HTR-8/SVneo (cell line): ENCODE measurements at places on chromosomes 6 and 20.

- DNase-seq, result no peak
Observed at GRCh38 chr20:4999788-5000187, 1.5 kb downstream of the SLC23A2 start.

GRCh38 chr6:105667056-105667455 lies 264.2 kb upstream of the PREP start:
- DNase-seq, result no peak

GRCh38 chr6:137931849-137932465 lies 64.9 kb downstream of the TNFAIP3 start:
- no peak for DNase-seq

DNA sequence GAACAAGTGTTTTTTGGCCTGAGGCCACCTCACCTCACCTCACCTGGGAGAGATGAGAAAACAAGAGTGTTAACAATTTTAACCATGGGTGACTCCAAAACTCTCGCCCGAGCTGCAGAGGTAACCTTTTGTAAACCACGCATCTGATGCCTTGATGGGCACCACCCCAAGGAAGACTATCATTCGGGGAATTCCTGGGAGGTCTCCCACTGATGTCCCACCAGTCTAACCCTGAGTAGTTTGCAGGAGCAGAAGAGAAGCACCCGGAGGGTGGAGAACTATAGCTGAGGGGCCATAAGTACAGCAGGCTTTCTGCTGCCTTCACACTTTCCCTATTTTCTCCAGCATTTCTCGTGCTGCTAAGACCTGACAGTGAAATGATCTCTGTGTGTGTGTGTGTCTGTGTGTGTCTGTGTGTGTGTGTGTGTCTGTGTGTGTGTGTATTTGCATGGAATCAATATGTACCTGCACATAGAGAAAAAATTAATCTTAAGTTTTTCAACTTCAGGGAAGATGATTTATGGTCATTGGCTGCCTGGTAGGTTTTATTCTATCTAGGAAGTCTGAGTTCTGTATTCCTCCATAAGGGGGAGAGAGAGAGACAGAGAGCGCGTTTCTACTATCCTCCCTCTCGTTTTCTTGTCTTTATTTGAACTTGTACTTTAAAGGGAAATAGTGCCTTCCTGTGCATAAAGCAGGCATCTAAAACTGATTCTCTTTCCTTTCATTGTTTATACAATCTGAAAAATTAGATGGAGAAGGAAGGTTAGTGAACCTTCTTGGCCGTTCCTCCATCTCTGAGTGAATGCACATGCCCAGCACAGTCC lies 75.8 kb downstream of the CAP2 start:
- DNase-seq, result no peak

GRCh38 chr6:160388922-160389321 lies 40.7 kb downstream of the SLC22A3 start:
- no peak for DNase-seq

DNA sequence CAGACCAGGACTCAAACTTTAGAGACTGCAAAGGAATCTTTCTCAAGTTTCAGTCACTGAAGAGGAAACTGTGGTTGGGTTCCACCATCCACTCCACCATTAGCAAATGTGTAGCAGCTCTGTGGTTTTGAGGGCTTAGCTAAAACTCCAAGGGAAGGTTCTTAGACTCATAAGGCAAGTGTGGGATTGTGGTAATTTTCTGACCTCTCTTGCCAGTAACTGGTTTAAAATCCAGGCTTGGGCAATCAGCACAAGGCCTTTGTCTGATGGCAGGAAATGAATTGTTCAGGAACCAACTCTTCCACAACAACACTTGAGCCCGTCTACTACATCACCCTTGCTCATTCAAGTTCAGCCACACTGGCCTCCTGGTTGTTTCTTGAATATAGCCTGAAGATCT lies 68.6 kb upstream of the FBXL4 start:
- DNase-seq, result no peak

- peak; percentile 89 for DNase-seq
Observed at GRCh38 chr20:63544958-63545516, 2.5 kb downstream of the SRMS start.

DNA sequence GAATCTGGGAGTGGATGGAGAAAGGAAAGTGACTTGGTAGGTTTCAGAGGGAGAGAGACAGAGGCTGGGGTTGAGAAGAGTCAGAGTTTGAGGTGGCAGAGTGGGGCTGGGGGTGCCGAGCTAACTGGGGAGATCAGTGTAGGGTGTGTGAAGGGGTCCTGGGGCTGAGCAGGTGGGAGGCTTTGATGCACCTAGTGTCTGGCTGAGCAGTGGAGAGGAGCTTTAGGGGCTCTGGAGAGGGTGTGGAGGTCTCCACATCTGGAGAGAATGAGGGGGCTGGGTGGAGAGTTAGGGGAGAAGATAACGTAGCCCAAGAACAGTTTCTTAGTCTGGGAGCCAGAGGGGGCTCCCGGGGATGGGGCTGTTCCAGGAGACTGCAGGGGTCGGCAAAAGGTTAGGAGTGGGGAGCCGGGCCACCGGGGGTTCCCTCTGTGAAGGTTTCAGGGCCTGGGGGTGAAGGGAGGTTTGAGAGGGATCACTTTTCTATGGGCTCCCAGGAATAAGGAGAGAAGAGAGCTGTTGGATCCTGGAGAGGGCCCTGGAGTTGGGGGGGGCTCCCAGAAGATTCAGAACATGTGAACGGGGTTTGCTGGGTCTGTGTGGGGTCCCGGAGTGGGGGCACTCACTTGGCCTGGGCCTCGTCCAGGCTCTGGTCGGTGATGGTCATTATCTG lies 797 bp downstream of the PBX2 start:
- no peak for DNase-seq

DNA sequence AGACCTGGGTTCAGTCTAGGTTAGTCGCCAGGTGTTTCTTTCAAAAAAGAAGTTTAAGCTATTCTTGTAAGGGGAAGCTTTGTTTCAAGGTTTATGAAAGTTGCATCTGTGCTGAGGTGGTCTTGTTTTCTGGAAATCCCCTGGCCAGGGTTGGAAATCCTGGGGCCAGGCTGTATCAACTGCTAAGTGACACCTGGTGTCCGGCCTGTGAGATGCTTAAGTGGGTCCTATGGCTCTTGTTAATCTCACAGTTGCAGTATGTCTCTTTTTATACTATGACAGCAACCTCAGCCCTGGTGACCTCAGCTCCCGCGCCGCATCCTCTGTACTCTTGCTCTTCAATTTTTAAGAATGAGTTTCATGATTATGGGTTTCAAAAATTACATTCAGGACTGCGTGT lies 72.0 kb downstream of the CHMP4B start:
- no peak for DNase-seq

- DNase-seq, result peak; percentile 48
Observed at GRCh38 chr6:11172501-11173327, 59.8 kb downstream of the NEDD9 start.

DNA sequence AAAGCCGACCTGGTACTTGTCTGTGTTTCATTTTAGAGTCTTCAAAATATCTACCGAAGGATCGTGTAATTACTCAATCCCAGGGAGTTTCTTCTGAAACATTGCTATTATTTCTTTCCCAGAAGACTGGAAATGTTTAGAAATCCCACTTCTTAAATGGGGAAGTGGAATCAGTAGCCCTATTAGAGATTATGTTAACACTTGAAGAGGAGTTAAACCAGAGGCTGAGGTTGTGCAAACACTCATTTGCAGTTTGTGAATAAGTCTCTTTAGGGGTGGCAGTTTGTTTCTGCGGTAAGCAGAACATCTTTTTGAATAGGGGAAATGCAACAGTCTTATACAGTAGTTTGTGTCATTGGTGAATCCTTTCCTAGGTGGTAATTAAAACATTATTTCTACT lies 21.3 kb downstream of the DSP start:
- no peak for DNase-seq

GRCh38 chr6:131999545-132000146 lies 48.5 kb upstream of the CCN2 start:
- DNase-seq, result no peak

- DNase-seq, result no peak
Observed at GRCh38 chr6:100336876-100337275, 127.8 kb downstream of the SIM1 start.

DNA sequence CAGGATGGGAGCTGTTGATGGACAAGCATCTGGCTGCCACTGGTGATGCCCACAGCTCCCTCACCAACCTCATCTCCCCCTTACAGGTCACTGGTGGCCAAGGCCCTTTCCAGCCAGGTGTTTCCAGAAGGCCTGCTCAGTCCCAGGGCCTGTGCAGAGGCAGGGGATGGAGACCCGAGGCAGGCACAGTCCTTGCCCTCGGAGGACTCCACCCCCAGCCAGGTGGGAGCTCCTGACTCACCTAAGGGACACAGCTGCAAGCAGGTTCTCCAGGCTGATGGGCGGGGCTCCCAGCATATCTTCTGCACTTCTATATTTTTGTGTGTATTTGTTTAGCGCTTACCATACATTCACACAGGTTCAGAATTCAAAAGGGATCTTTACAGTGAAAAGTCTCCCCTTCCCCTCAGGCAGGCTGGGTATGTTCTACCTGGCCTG lies 17.4 kb downstream of the PRPH2 start:
- no peak for DNase-seq

- DNase-seq, result no peak
Observed at GRCh38 chr6:169801396-169802160, 50.2 kb downstream of the ERMARD start.

DNA sequence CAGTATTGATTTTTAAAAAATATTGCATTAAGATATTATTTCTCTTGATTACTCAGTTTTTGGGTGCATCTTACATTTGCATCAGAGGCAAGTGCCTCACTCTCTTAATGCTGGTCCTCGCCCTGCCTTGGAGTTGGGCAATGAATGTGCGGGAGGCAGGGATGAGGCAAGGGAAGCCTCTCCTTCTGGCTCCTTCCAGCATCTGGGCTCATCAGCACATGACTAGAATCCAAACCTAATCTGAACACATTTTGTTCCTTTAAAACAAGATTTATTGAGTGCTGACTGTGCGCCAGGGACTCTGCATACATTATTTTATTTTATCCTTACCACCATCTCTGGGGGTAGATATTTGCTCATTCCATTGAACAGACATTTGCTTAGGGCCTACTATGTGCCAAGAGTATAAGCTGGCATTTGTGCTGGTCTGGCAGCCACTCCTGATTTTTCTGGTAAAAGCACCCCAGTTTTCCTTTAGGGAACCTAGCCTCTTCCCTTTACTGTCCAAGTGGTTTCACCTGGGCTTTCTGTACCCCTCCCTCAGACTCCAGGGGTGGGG lies 71.9 kb upstream of the ZNFX1 start:
- no peak for DNase-seq

- no peak for DNase-seq
Observed at GRCh38 chr6:1781152-1781816, 171.6 kb downstream of the FOXC1 start.

DNA sequence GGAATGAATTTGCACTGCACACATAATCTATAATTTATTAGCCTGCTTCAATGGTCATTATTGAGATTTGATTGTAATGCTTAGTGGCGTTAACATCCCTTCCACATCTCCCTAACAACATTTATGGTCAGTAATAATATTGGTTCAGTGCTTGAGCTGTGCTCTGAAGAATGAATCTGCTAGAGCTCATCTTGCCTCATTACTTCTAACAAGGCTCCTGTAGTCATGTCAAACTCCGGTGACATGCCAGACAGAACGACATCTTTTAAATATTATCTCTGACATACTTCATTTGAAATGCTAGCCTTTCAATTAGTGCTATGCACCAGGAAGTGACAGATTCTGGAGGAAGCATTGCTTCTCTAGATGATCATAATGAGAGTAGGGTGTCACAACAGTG lies 240.3 kb upstream of the BTBD3 start:
- no peak for DNase-seq

DNA sequence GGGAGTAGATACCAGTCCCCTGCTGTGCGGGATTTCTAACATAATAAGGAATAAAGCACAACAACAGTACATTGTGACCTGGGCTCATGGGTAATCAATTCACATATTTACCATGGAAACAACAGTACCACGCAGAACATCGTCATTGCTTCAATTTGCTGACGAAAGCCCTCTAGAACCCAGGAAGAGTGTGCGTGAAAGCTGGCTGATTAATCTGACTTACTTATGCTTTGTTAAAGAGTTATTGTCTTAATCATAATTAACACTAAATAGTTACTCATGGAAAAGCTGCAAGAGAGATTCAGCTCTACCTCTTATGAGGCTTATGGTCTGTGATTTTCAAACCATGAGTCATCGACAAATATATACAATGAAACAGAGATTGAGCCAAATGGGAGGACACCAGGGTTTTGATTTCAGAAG lies 644.3 kb upstream of the AGPAT4 start:
- DNase-seq, result no peak

GRCh38 chr6:34556031-34556471 lies at the start of gene SPDEF:
TSS of gene SPDEF (minus strand) at chr6:34556329. CDS start at chr6:34544455, 11,874 bp downstream.
- DNase-seq, result no peak

- DNase-seq, result no peak
Observed at GRCh38 chr6:45438849-45439406, 61.2 kb upstream of the SUPT3H start.

DNA sequence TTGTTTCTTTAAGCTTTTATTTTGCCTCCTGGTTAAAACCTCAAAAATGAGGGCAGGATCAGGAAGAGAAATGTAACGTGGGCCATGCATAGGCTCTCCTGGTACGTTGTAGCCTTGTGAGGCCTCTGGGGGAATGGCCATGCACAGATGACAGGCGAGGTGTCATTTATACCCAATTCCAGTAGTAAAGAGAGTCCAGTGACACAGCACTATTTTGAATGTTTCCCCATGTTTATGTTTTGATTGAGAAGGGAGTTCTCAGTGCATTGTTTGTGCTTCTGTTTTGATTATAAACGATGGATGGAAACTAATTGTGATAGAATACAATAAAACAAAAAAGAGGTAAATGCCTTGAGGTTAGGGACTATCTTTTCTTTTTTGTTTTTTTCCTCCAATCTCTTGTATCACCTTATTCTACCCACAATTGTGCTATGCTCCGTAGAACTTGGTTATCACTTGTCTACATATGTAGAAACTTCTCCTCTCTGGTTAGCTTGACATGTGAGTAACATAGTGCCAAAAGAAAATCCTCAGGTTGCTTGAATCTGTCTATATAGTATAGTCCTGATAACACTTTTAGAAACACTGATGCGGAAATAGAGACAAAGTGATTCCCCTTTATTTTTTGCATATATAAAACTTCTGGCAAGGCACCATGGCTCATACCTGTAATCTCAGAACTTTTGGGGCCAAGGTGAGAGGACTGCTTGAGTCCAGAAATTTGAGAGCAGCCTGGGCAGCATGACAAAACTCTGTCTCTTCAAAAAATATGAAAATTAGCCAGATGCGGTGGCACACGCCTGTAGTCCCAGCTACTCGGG lies 6.9 kb upstream of the SMIM28 start:
- DNase-seq, result no peak

- no peak for DNase-seq
Observed at GRCh38 chr20:62665826-62666735, 23.8 kb downstream of the SLCO4A1 start.

DNA sequence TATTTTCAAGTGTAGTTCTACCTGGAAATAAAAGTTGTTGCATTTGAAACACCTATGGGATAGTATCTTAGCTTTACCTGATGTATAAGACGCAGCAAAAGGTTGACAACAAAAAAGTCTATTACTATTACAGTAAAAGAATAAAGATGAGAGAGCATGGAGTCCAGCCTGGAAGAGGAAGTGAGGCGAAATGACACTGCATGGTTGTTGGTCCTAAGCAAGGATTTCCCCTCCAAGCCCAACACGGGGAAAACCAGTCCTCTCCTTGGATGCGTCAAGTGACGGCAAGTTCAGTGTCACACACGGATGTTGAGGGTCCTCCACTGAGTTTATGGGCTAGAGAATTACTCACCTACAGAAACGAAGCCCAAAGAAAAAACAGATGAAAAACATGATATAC lies 51.7 kb downstream of the COL11A2 start:
- DNase-seq, result no peak

- no peak for DNase-seq
Observed at GRCh38 chr6:17729223-17730077, 22.7 kb upstream of the NUP153 start.

- DNase-seq, result no peak
Observed at GRCh38 chr6:53547166-53547810, 2.4 kb upstream of the GCLC start.
